Iris pigment epithelial cell (primary cell): ENCODE measurements at places on chromosomes 4 and X.
A peak's percentile ranks its signal among the peaks of the same experiment; 100 is the strongest.

- no peak for DNase-seq
Observed at GRCh38 chrX:35507701-35508100, 290.4 kb upstream of the MAGEB16 start.

DNA sequence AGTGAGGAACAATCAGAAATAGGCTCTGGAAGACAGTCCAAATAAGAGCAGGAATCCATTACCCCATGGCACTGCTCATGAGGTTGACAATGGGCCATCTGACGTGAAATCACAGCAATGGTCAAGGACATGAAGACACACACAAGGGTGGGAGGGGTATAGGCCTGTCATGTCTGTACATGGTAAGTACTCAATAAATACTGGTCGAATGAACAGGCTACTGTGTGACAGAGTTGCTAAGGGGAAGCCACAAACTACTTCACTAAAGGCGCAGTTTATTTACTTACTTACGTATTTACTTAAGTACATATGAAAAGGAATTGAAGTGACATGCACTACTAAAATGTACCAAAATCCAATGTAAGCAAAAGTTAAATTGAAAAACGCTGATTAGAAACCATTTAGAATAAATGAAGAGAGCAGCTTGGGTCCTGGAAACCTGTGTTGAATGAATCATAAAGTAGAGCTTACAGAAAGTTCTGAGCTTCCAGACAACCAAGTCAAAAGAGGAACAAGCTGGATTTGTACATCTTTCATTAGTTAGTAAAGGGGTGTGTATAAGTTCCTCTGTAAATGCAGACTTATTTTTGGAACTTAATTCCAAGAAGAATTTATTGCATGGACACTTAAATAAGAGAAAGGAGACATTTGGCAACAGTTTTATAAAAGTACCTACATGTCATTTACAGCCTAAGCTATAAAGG, 32.7 kb downstream of the ALPK1 start:
- no peak for DNase-seq

GRCh38 chr4:139934708-139935195, 219.2 kb downstream of the MAML3 start:
- no peak for DNase-seq

DNA sequence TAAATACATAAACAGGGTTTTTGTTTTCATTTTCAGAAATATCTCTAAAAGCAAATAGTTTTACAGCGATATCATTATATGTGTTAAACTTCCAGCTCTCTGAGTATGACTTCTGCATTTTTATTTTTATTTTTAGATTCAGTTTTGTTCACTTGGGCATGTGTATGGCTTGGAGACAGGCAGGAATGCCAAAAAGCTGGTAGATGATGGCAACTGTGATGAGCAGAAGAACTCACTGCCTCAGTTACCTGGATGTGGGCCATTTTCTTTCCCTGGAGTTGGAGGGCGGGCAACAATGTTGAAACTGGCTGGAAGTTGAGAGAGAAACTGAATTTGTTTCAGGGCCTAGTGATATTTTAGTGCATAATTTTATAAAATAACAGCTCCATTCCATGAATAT, 266.4 kb downstream of the ARHGAP24 start:
- DNase-seq, result no peak

GRCh38 chrX:38989076-38989475, 187.8 kb downstream of the MID1IP1 start:
- no peak for DNase-seq

- DNase-seq, result peak; percentile 88
Observed at GRCh38 chr4:13918991-13919441, 291.5 kb upstream of the BOD1L1 start.

- DNase-seq, result no peak
Observed at GRCh38 chr4:26175905-26176470, 144.8 kb upstream of the RBPJ start.

DNA sequence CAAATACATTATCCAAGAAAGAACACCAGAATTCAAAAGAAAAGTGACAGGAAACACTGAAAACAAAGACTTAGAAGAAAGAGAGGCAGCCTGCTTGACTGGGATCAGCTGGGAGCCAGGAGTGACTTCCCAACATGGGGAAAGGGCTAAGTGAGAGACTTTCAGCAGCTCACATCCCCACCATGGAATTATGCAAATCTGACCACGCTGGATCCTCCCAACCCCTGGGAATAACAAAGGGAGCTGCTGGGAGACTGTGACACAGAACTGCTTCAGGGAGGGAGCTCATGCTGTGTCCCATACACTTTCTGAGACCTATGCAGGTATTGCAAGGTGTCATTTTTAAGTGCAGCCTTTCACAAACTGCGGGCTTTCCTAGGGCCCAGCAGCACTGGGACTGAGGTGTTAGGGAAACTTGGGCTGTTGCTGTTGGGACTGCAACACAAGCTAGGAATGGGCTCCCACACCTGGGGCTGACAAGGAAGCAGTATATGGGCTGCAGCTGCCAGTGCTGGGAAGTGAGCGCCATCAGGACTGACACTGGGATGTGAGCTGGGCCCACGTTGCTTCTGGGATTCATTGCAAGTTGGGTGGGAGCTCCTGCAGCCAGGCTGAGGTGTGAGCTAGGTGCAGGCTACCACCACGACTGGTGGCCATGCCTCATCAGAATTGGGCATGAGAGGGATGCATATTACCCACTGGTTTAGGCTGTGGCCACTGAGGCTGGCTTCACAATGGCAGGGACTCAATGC, 139.1 kb downstream of the KDR start:
- DNase-seq, result no peak

- peak; percentile 57 for DNase-seq
Observed at GRCh38 chrX:42094218-42094617, 170.9 kb upstream of the CASK start.

GRCh38 chr4:15668566-15669435, 12.8 kb upstream of the FAM200B start:
- DNase-seq, result no peak

DNA sequence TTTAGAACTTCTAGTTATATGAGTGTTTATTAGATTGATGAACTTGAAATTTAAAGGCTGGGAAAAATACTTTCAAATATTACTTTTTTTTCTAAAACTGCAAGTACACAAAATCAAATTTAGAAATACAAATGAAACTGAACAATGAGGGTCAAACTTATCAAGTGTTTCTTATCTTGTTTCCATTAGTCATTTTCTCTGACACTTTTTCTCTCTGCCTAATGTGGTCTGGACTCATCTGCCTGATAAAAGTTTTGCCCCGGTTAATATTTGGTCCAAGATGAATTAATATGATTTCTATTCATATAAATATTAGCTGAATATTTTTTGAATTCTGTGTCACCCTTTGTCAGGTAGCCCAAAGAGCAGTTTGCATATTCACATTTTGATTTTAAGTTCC, 8.7 kb upstream of the HPGDS start:
- no peak for DNase-seq

DNA sequence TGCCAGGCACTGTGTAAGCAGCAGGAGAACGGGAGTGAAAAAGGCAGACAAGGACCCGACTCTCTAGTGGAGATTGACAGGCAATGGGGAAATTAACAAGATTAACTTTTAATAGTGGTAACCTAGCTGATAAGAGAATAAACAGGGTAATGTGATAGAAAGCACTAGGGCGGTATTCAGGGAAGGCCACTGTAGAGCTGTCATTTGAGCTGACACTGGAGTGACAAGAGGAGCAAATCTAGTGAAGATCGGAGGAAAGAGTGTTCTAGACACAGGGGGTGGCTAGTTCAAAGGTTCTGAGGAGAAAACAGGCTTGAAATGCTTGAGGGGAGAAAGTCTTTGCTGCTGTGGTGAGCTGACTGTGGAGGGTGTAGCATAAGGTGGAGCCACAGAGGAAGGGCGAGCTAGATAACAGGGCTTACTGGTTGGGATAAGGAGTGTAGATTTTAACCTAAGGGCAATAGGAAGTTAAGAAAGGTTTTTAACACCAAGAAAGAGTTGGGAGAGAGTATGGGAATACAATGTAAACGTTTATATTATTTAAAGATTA, 122.8 kb downstream of the SLC10A7 start:
- DNase-seq, result no peak

GRCh38 chr4:187276736-187277408, 553.2 kb upstream of the FAT1 start:
- peak; percentile 36 for DNase-seq

DNA sequence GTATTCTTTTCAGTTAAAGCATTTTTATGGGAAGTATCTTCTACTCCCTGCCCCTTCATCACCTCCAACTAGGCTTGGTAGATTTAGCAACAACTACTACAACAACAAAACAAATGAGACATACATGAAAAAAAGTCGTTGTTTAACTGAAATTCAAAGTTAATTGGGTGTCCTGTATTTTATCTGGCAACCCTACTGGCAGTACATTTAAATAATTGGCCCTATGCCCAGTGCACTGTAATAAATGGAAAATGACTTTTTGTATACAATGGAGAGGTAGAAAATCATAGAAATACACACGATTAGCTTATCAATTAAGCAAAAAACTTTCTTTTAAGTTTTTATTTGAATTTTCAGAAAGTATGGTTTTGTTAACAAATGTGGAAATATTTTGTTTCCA, 21.4 kb upstream of the CLGN start:
- peak; percentile 6 for DNase-seq

DNA sequence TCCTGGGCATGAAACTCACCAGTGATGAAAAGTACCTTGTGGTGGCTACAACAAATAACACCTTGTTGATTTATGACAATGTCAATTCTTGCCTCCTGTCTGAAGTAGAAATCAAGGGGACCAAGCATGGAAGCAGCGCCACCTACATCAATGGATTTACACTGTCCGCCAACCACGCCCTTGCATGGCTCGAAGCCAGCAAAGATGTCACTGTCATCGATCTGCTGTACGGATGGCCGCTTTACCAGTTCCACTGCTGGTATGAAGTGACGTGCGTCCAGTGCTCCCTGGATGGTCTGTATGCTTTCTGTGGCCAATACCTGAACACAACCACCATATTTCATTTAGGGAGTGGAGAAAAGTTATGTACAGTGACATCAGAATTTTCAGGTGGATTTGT, 200.5 kb downstream of the NWD2 start:
- no peak for DNase-seq

GRCh38 chrX:31609130-31609529, 537.3 kb upstream of the FTHL17 start:
- DNase-seq, result peak; percentile 93

DNA sequence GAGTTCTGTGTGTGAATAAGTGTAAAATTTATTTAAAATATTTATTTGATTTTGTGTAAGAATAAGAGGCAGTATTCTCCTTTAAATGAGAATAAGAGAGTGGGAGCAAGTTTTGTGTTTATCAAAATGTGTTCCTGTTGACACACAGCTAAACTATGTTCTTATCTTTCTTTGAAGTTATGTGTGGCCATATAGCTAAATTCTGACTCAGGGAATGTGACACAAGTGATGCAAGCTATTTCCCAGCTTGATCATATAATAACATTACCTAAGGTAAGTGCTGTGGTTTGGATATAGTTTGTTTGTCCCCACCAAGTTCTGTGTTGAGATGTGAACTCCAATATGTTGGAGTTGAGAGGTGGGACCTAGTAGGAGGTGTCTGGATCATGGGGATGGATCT, 740.0 kb upstream of the IGFBP7 start:
- no peak for DNase-seq

DNA sequence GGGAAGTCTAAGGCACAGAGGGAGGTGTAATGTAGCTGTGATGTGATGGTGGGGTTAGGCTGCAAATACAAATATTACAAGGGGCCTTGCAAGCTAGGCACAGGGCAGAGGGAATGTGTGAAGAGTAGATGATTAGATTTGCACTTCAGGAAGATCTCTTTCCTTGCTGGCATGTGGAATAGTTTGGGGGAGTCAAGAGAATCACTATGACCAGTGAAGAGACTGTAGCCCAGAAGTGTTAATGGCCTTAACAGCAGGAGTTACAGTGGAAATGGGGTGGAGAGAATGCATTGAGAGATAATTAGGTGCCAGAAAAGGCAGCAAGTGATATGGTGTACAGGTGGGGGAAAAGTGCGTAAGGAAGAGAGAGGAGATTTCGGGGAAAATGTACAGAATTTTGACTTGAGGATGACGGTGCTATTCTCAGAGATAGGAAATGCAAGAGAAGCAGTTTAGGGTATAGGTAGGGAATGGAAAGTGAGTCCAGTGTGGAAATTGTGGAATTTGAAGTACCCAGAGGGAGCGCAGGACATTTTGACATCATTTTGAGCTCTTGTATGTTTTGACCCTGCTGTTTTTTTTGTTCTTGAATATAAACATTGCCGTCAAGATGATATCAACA, 10.2 kb upstream of the TAPT1 start:
- no peak for DNase-seq

DNA sequence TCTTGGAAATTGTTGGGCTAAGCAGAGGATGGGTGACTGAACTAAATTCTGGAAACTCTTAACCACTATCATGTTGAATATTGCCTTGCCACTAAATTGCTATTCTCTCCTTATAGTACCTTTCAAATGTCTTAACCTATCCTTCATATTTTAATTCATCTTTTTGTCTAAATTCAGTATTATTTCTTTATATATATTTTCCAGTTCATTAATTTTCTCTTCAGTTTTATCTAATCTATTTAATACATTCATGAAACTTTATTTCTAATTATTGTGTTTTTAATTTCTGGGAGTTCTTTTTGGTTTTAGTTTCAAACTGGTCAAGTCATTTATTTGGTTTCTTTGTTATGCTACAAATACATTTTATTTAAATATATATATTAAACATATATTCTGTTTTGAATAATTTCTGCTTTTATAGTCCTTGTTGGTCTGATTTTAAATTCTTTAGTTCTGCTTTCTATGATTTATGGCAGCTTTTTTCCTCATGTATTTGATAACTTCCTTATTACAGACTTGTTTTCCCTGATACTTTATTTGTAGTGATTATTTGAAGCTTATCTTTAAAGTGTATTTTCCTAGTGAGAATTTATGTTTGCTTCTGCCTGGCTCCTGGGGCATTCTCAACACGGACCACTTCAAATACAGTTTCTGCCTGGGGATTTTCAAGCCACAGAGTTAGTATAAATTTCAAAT, 8.5 kb upstream of the GUCY1A1 start:
- no peak for DNase-seq

GRCh38 chr4:164716901-164717300, 37.0 kb upstream of the SMIM31 start:
- no peak for DNase-seq

DNA sequence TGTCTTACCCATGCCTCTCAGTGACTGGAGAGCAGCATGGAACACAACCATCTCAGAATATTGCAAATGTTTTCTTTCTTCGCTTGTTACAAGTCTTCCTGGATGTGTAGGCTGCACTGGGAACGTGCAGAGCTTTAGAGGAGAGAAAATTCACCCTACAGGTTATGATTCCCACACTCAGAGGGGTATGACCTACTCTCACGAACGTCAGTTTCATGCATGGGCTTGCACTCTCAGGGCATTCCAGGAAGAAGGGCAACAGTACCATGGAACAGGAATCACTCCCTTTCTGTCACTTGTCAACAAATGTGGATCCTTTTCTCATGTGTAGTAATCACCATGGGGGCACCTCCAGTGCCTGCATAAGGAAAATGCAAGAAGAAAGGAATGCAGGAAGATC, 75.8 kb downstream of the NBDY start:
- no peak for DNase-seq

GRCh38 chr4:93199492-93199891, 629.1 kb upstream of the ATOH1 start:
- peak; percentile 48 for DNase-seq

DNA sequence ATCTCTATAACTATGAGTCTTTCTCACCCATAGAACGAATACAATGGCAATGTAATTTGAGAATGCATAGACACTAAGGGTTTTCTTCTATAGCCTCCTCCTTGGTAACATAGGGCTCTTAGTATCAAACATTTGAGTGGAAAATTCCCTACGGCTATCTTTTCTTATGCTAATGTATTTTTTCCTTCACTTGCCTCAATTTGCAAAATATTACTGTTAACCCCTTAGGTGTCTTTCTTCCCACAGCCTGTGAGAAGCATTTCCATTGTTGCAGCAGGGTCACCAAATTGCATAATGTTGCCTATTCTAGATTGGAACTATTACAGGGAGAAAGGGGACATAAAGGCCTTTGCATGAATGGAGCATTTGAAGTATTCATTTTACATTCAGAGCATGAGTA, 140.5 kb upstream of the RAPGEF2 start:
- no peak for DNase-seq
